ENCODE measurements at places on chromosomes 11 and 22. TPM values are rescaled to one million over a fixed set of nuclear protein-coding genes. Genes with fewer than 3 reads are reported as not detected.

DNA sequence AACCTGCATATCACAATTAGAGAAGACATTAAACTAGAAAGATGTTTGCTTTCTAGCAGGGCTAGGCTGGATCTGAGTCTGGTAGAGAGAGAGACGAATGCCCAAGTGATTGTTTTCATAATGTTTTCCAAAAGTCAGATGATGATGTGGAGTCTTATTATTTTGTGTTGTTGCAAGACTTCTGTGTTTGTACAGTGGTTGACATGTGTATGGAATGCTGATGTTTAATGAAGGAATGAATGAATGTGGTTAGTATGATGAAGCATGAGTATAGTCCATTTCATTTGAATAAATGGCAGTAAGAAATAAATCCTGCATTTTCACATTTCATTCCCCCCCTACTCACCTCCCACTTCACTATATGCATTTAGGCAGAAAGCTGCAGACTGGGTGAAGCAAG is 69.6 kb downstream of the PPP2R1B start:
- DNase-seq: peak; percentile 80

DNA sequence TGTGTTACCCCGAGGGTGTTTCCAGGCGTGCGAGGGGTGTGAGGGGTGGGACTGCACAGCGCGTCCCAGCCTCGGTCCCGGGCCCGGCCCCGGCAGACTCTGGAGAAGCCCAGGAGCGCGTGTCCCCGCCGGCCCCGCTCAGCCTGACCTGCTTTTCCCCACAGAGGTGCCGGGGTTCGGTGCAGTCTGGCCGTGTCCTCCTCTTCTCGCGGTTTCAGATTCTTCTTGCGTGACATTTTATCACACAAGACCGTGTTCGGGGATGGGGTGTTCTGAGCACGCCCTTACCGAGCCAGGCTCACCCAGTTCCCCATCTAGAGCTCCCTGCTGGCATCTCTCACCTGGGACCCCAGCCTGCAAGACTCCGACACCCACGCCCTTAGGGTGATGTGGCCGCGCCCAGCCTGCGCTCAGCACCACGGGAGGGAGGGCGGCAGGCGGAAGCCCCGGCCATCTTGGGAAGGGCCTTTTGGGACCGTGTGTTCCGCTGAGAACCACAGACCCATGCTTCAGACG is 775.6 kb downstream of the BRD1 start:
- no peak for DNase-seq

GRCh38 chr11:2651826-2652271 is 47.9 kb downstream of the KCNQ1OT1 start:
- no peak for DNase-seq

- no peak for DNase-seq
Observed at GRCh38 chr11:3010521-3011275, 18.6 kb upstream of the NAP1L4 start.

GRCh38 chr11:7971846-7972245 is 6.6 kb upstream of the NLRP10 start:
- DNase-seq: no peak

DNA sequence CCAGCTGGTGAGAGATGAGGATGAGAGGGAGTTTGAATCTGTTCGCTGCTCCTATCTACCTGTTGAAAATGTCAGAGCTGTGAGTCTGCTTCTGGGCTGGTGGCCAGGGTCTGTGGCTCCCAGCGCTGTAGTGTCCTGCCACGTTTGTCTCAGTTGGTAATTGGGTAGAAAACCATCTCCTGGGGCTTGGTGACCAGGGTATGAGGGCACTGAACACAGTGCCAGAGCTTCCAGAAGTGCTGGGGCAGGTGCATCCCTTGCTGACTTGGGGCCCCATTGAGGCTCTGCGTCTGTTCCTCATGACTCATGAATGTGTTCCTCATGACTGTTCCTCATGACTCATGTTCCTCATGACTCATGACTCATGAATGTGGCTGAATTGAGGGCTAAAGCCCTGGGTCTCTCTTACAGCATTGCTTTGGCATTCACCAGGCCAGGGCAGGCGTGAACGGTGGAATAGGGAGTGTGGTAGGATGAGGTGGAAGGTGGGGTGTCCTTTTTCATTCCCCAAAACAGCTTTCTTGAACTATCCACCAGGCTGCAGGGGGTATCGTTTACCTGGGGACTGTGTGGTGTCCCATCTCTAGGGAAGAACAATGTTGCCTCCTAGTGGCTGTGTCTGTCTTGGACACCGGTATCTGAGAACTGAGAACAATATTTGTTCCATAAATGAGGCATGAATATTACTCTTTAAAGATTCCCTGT is 139.5 kb downstream of the COMMD9 start:
- DNase-seq: peak; percentile 100

- DNase-seq: no peak
Observed at GRCh38 chr11:34387653-34388052, 29.8 kb upstream of the ABTB2 start.

DNA sequence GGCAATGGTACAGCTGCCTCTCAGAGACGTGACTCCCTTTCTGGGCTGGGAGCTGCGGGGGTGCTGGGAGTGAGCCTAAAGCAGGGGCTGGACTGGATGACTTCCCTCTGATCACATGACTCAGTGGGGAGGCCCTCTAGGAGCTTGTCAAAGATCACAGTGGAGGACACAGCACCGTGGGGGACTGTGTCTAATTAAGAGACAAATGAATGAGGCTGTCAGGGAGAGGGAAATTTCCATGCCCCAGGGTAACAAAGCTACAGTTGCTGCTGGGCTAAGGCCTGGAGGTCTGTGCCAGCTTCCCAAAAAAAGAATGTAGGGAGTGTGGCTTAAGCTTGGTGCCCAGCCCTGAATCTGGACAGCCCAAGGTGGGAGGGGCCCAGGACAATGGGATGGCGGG is 262.8 kb upstream of the PLET1 start:
- no peak for DNase-seq

DNA sequence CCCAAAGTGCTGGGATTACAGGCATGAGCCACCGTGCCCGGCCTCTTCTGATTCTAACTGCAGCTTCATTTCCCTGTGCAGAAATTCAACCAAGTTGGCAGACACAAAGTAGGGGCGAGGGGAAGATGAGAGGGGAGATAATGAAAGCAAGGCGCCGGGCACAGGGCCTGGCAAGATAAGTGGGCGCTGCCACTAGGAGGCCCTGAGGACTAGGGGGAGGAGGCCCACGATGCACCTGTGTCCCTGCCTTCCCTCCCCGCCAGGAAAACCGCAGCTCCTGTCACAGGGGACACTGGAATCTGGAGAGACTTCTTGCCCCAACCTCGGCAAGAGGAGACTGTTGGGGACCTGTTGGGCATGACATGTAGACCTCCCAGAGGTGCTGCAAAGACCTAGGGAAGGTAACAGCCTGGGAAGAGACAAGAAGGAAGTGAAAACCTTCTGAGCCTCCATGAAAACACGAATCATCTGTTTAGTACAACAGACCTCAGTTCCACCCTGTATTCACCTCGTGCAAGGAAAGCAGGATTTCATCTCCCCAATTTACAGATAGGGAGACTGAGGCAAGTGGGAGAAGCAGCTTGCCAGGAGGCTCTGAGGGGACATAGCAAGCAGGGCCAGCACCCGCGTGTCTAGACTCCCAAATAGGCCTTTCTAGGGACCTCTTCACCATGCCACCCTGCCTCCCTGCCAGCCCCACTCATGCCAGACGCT is 3.1 kb upstream of the LGALS1 start:
- DNase-seq: no peak

Gene PKNOX2
- total RNA-seq: 1.1 TPM

Gene CRYBB2
- total RNA-seq: not detected

Measured in IMR-90 (cell line).